LHCN-M2 (cell line): ENCODE measurements at places on chromosomes 6 and 20.
A peak's percentile ranks its signal among the peaks of the same experiment; 100 is the strongest.

DNA sequence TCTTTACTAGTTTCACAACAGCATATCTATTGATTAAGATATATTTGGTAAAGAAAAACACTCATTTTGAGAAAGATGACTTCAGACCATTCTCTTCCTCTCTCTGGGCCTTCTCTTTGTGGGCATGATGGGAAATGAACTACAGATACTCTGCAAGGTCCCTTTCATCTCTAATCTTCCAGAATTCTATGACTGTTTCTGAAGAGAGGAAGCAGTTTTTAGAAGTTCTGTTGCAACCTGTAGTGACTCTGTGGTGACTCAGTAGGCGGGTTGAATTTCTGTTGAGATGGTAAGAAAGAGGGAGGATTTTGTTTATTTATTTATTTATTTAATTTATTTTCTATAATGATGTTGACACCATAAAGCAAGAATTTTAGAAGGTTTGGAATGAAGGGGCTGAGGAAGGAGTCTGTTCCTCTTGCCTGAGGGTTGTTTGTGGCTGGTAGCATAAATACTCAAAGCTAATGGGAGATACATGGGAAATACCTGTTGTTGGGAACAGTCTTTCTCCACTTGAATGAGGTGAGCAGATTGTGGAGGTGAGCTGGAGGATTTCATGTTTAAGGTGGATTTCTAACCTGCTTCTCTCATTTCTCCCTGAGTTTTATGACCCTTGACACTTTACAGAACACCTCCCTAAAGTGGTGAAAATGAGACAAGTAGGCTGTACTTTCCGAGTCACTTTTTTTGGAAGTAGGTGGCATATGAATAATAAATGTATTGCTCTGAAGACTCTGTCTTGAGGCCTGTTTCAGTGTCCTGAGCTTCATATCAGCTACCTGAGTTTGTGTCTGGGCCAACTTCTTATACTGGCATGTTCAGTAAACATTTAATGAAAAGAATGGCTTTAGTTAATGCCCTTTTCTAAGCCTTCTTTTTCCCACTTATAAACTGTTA lies 15.0 kb downstream of the ACSS2 start:
- DNase-seq, result peak; percentile 79

- no peak for DNase-seq
Observed at GRCh38 chr6:159919800-159920199, 29.0 kb downstream of the MAS1 start.

- DNase-seq, result no peak
Observed at GRCh38 chr6:170116636-170117035, 174.2 kb downstream of the DLL1 start.

- DNase-seq, result no peak
Observed at GRCh38 chr20:8589956-8590355, 457.9 kb downstream of the PLCB1 start.

GRCh38 chr20:15196547-15197255 lies 859.3 kb upstream of the FLRT3 start:
- DNase-seq, result no peak
